Psoas muscle (tissue), 8 donors: ENCODE measurements at places on chromosomes 12 and 14. TPM values are rescaled to one million over a fixed set of nuclear protein-coding genes. Genes with fewer than 3 reads are reported as not detected.

TMEM119 gene
- 2.6 TPM for total RNA-seq

ADAMTS20 gene
- not detected for total RNA-seq

KLRD1 gene
- 0.17 TPM for total RNA-seq

MYO1H gene
- 0.10 TPM for total RNA-seq

GALNT6 gene
- 0.55 TPM for total RNA-seq

OR6C65 gene
- total RNA-seq: not detected

MYF5 gene
- 2.6 TPM for total RNA-seq
